Activated CD4-positive, alpha-beta T cell treated with anti-CD3 and anti-CD28 coated beads, Interleukin-2, amount 50 U/mL, for 1 hour (primary cell): ENCODE measurements at places on chromosomes 3 and 15.
A peak's percentile ranks its signal among the peaks of the same experiment; 100 is the strongest.

DNA sequence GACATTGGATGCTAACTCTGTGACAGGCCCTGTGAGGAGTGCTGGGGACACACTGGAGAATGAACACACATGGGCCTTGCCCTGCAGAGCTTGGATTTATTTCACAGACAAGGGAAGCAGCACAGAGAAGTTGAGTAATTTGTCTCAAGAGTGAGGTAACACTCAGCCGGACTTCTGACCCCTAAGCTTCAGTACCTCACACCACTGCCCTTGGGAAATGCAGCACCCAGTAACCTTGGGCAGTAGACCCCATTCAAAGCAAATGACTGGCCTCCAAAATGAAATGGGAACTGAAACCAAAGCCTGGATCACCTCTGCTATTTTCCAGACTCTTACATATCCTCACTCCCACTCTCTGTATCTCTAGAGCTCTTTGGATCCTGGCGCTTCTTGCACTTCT, 37.3 kb downstream of the RFT1 start:
- no peak for DNase-seq

GRCh38 chr3:162103808-162104207, 607.2 kb downstream of the OTOL1 start:
- no peak for DNase-seq

- DNase-seq = no peak
Observed at GRCh38 chr3:143243686-143244085, 124.1 kb downstream of the CHST2 start.

DNA sequence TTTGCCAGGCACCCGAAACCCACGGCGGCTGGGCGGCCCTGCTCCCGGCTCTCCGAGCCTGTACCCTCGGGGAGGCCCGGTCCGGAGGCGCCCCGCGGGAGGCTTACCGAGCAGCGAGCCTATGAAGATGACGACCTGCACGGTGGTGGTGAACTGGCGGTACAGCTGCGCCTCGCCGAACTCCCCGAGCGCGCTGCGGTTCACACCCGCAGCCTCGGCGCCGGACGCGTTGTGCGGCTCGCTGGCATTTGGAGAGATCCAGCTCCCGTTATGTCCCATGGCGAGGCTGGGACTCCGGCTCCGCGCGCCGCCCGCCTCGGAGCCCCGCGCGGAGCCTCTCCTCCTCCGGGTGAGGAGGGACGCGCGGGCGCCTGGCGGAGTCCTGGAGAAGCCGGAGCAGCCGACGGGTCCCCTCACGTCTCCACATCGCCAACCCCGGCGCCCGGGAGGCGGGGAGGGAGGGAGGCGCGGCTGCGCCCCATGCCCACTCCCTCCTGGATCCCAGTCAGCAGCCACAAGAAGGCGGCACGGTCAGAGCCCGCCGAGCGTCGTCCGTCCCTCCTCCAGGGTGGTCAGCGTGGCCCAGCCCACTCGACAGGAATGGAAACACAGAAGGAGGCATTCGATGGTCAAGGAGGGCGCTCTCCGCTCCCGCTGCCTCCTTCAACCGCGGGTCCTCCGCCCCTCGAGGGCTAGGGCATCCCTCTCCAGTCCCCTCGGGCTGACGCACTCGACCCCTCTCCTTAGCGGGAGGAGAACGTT, at the start of gene GPR176:
GPR176 (minus strand) TSS at position 519 of the 762 bp plus-strand sequence; CDS start at position 279, 240 bp downstream.
- DNase-seq = peak; percentile 18

GRCh38 chr3:182092662-182093262, 381.0 kb downstream of the SOX2 start:
- no peak for DNase-seq

GRCh38 chr3:114155370-114155821, 23.5 kb downstream of the DRD3 start:
- peak; percentile 22 for DNase-seq

DNA sequence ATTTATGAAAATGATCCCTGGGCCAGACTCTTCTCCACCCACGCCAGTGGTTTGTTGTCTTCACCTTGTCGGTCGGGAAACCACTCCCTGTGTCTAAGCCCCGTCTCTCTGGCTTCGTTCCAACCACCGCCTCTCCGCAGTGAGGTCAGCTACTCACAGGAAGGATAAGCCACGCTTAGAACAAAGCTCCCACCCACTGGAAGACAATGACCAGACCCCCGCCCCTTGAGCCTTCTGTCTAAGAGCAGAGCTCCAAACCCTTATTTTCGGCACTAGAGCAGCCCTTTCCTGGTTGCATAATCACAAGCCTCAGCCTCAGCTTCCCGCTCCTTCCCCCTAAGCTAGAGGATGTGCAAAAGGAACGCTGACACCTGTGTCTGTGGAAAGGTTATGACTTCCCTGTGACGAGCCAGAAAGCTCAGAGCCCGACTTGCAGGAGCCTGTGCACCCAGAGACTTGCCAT, 114.9 kb upstream of the MEF2A start:
- DNase-seq = peak; percentile 63

DNA sequence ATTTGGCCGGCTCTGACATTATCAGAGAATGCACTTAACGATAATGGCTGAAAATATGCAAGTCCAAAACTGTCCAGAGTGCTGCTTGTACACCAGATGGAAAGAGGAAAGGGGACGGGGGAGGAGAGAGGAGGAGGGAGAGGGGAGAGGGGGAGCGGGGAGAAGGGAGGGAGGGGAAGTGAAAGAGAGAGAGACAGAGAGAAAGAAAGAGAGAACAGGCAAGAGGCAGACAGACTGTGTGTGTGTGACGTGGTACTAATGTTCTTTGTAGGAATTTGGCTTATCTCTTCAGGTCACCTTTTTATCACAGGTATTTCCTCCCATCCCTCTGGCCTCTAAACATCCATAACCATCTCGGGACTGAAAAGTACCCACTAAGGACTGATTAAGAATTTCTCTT, 75.1 kb upstream of the LMOD3 start:
- DNase-seq = no peak

- no peak for DNase-seq
Observed at GRCh38 chr3:15783361-15783969, 14.3 kb downstream of the ANKRD28 start.

DNA sequence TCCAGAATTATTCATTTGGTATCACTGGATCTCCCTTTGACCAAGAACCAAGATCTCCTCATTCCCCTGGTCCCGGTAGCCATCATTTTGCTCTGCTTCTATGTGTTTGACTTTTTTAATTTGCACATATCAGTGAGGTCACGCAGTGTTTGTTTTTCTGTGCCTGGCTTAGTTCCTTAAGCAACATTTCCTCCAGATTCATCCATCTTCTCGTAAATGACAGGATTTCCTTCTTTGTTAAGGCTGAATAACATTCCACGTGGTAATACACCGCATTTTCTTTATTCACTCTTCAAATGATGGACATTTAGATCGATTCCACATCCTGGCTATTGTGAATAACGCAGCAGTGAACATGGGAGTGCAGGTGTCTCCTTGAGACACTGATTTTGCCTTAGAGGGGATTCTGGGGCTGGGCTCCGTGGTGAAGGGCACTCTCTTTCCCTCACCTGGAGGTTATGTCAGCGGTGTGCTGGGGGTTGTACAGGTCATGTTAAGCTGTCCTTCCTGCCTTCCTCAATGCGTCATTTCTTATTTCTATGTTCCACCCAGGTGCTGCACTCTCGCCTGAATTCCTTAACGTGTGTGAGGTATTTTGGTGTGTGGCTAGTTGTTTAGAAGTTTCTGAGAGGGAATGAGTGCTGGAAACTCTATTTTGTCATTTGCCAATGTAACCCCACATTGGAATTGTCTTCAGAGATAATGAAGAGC, 212.2 kb downstream of the LPP start:
- DNase-seq = no peak

GRCh38 chr3:45554006-45554666, 40.4 kb upstream of the LIMD1 start:
- DNase-seq = no peak

DNA sequence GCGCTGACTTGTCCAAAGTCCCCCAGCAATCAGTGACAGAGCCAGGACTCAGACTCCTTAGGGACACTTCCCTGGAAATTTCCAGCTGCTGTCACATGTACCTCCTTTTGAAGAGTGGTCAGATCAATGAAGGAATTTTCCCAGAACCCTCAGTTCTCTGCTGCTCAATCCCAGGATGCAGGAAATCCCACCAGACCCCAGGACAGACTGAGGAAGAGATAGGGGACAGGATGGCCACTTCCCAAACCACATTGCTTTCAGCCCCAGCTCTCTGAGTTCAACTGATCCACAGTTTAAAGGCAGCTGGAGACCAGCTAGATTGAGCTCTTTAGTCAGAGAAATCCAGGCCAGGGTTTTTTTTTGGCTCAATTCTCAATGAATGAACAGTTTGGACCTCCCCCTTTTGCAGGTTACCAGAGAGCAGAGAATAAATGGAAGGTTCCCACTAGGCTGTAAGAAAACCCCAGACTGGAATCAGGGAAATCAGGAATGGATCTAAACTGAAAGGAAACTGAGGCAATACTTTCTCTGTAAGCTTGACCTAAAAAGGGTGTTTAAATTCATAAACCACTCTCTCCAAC, 1.5 kb downstream of the CYP1A1 start:
- DNase-seq = no peak

DNA sequence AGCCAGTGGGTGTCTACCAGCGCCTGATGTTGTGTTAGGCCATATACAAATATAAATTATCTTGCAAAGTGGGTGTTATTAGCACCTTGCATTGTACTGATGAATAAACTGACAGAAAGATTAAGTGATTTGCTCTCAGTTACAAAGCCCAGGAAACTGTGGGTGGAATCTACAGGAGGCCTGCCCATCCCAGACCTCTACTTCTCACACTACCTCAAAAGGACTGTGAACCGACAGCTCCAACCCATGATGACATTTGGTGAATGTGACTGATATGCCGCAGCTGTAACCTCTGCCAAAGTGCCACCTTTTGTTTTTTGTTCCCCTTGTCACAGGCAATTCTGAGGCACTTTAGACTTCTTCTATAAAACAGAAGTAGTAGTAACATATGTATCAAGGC, 43.7 kb upstream of the KCNMB2 start:
- DNase-seq = no peak

GRCh38 chr3:27568393-27568792, 84.2 kb upstream of the SLC4A7 start:
- no peak for DNase-seq

GRCh38 chr3:43093006-43093405, 12.9 kb downstream of the POMGNT2 start:
- no peak for DNase-seq

- no peak for DNase-seq
Observed at GRCh38 chr15:82531496-82532382, 8.5 kb downstream of the RPS17 start.

DNA sequence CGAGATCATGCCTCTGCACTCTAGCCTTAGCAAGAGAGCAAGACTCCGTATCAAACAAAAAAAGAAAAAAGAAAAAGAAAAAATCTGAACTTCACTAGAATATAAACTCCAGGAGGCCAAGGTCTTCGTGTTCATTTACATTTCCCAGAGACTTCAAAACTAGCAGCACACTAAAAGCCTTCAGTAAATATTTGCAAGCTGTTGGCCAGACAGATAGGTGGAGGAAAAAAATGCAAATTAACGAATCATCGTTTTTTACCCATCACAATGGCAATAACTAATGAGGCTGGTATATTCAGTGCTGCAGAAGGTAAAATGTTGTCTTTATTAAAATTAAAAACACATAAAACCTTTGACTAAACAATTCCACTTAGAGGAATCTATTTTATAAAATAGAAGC, 80.6 kb downstream of the CLASP2 start:
- no peak for DNase-seq

DNA sequence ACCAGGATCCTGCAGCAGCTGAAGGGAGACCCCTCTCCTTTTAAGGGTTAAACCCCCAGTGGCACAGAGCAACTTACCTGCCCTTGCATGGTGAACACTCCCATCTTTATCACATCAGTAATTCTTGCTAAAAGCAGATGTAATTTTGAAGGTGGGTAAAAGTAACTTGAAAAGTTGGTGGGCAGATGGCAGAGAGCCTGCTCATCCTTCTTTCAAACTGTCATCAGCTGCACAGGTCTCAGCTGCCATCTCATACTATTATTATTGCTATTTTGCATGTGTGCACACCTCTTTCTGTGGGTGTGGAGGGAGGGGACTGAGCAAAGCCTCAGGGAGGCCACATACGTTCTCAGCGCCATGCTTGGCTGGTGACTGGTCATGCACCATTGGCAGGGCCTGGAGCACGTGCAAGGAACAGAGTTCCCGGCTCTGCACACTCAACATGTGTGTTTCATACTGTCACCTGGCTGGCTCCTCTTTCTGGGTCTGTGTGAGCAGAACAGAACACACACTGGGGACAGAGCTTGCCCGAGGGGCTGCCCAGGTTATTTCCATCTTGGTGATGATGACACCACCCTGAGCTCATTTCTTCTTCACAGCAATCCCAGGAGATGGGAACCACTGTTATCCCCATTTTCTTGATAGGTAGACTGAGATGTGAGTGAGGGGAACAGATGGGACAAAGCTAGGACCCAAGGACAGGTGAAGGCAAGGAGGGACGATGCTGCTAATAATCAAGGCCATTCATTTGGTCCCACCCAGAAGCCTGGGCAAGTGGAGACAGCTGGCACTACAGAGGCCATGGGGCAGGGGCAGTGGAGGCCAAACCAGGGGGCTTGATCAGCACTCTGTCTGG, 95.8 kb upstream of the KLF13 start:
- DNase-seq = no peak
